ENCODE measurements at places on chromosomes 1 and 21.

DNA sequence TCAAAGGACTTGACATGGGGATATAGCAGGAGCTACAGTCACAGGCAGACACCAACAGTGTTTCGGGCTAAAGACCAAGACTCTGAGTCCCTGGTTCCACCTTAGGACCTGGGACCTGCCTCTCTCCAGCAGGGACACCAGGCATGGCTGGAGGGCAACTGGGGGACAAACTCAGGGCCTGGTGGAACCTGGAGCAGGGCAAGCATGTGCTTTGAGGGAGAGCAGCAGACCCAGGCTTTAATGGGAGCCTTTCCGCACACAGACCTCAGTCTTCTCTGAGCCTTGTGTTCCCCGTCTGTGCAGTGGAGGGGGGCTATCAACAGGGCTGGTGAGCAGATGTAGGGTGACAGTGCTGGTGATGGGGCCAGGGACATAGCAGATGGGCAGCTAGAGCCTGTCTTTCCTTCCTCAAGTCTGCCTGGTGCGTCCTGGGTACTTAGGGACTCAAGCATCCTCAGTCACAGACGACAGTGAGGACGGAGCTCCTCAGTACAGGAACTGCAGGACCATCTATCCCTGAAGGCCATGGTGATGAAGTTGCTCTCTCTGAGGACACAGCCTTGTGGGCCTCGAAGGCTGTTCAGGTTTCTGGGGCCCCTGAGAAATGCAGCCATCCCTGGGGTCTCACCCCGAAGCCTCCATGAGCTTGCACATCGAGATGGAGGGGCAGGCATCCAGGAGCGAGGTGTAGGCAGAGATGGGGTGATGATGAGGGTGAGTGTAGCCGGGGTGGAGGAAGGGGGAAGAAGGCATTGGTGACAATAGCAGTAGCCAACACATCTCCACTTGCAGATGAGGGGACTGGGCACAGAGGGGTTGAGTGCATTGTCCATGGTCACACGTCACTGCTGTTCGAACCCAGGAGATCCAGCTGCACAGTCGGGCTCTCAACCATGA, 593.4 kb downstream of the PTPRU start:
- no peak for DNase-seq

GRCh38 chr1:83064589-83065242, 934.2 kb downstream of the TTLL7 start:
- DNase-seq: no peak

DNA sequence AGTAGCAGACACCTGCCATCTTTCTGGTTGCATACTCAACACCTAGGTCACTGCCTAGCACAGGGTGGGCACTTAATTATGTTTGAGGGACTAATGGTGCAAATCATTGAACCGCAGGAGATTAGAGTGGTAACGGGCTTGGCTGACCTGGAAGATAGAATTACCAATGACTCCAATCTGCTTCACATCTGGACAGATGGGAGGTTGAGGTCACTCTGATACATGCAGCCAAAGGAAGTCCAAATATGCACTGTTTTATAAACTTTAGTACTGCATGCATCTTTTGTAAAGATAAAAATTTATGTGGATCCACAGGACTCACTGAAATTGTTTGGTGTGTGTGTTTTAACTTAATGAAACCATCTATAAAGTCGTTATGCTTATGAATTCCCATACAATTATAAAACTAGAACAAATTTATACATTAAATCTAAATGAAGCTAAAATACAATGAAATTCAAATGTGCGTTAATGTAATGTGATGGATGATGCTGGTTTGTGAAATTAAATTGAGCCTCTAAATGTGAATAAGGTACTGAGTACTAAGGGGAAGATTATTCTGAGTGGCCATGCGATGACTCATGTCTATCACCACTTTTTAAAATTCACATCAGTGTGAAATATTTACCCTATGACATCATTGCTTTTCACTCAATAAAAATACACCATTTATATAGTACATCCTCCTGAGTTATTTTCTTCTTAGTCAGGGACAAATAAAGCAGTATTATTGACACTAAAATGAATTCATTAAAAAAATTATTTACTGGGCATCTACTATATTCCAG, 224.7 kb upstream of the FAM78B start:
- no peak for DNase-seq

- DNase-seq: no peak
Measured at GRCh38 chr1:58469016-58469415, 77.5 kb downstream of the OMA1 start.

DNA sequence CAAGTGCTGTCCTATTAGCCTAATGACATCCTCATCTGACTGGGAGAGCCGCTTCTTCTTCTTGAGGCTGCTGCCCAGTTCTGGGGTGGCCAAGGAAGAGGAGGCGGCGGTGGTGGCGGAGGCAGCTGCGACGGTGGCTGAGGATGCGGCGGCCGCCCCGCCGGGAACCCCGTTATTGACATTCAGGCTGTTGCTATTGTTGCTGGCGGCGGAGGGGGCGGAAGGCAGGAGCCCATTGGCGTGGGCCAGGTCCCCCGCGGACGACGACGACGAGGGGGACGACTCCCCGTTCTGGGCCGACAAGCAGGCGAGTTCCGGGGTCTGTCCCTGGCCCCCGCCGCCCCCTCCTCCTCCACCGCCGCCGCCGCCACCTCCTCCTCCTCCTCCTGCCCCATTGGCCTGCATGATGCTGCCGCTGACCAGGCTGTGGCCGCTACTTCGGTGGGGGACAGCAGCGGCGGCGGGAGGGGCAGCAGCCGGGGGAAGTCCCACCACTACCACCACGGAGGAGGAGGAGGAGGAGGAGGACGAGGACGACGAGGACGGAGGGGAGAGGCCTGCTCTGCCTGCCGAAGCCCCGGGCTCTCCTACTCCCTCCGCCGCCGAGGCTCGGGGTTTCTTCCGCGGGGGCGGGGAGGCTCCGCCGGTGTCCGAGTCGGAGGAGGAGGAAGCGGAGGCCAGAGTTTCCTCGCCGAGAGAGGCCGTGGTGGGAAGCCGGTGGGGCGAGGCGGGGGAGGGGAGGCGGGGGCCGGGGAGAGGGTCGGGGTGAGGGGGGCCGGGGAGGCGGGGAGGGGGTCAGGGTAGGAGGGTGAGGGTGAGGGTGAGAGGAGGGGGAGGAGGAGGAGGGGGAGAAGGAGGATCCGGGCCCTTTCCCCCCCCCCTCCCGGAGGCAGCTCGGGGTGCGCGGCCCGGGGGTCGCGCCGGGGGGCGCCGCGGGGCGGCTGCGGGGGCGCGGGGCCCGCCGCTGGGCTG, 610 bp downstream of the WDR26 start:
- DNase-seq: no peak

DNA sequence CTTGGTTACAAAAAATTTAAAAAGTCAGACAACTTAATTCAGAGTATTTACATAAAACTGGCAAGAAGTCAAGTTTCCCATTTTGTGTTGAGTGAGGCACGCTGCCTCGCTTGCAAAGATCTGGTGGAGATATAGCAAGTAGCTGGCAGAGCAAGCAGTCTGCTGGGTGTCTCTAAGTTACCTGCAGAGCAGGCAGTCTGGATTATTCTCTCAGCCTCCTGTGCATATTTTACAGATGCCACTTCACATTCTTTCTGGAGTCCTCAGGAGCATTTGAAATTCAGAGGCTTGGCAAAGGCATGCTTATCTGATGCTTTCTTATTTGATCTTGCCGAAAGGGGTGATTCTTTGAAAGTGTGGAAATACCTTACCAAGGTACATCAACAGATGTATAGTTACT, 640.4 kb upstream of the ADGRL4 start:
- DNase-seq: no peak

DNA sequence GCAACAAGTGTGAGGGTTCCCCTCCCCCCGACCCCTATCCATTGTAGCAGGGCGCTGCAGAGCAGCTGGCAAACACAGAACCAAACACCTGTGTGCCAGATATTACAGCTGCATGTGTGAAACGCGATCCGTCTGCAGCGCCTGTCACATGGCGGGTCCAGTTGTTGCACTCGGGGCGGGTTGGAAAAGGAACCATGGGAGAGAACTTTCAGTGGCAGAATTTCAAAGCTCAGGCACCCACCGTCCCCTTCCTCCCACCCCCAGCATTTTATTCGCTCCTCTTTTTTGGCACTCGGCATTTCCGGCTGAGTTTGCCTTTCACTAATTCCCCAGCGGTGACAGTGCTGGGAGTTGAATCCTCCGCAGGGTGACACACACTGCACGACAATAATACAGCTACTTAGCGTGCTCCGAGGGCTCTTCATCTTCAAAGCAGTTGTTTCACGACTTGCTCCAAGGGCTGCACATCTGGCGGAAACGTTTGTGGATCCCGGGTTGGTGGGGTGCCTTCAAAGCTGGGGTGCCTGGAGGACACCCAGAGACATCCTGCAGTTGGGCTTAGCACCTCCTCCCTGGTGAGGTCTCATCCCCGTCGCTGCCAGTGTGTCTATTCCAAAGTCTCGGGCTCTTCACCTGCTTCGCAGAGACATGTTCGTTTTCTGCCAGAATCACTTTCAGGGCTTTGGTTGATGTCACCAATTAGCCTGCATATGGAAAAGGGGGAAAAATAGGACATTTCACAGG, 180.7 kb downstream of the ZBTB18 start:
- DNase-seq: no peak

GRCh38 chr1:219041141-219041540, 132.5 kb upstream of the LYPLAL1 start:
- no peak for DNase-seq

GRCh38 chr1:203316626-203317093, 11.3 kb downstream of the BTG2 start:
- no peak for DNase-seq

DNA sequence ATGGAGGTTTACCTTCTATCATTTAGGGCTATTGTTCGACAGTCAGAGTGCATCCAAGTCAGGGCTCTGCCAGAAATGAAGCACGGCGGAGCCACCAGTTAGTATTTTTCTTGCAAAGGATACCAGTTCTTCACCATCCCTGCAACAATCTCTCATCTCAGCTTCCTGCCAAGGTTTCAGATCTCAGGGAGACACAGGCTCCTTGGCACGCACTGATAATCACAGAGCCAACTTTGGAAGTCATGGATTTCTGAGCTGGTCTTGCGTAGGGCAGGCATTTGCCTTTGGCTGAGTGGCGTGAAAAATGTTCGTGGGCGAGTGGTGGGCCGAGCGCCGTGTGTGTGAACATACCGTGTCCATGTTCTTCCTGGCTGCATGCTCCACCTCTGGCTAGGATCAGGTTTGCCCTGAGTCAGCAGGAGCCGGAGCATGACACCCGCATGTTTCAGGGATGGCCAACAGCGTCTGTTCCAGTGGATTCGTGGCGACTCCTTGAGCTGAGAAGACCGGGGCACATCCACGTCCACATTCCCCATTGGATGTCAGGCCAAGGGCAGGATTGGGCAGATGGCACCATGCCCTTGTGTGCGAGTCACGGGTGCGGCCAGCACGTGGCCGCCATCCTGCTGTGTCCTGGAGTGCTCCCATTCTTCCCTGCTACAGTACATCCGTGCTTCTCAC, 118.5 kb upstream of the C1orf174 start:
- no peak for DNase-seq

GRCh38 chr1:168419736-168420135, 124.1 kb downstream of the XCL2 start:
- no peak for DNase-seq

GRCh38 chr1:176494436-176494835, 31.5 kb downstream of the PAPPA2 start:
- no peak for DNase-seq

DNA sequence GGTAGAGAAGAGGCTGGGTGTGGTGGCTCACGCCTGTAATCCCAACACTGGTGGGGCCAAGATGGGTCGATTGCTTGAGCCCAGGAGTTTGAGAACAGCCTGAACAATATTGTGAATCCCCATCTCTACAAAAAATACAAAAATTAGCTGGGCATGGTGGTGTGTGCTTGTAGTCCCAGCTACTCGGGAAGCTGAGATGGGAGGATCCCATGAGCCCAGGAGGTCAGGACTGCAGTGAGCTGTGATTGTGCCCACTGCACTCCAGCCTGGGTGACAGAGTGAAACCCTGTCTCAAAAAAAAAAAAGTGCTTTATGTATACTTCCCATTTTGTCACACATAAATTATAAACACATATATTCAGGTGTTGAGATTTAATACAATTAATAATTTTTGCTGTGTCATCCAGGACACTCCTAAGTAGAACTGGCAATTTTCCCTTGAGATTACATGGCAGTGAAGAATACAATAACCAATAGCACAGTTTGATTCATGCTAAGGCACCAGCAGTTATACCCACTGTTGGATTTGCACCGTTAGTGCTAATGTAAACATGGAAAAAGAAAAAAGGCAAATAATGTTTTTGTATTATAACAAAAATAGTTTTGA, 15.5 kb downstream of the GABPB2 start:
- DNase-seq: no peak

- DNase-seq: no peak
Measured at GRCh38 chr1:1106510-1107221, 9.2 kb downstream of the C1orf159 start.

DNA sequence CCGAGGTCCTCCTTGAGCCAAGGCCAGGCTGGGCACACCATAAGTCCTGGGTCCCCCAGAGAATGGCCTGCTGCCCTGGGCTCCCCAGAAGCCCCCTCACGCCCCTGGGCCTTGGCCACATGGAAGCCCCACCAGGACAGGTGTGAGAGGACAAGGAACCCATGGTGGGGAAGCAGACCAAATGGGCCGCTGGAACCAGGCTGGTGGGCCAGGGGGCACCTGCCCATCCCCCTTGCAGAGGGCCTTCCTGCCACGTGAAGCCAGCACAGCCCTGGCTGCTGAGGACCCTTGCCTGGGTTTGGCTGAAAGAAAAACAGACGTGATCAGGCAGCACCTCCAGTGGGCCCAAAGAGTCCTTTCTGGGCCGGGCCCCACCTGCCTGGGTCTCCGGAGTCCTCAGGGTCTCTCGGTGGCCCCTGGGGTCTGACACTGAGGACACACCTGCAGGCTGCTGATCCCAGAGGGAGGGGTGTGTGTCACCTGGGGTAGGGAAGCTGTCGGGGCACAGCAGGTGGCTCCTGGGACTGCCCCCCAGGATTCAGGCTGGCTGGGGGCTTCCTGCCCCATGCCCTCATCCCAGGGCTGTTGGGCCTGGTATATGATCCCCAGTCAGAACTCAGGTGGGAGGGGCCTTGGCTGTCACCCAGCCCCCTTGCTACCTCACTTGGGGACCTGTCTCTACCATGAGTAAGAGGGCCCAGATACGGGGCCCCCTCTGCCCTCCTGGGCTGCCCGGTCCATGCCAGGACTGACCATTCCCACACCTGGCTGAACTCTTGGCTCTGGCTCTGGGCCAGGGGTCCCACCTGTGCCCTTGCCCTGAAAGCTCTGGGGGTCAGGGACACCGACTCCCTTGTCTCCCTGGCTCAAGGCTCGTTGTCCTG, 3.3 kb upstream of the SMYD3 start:
- DNase-seq: no peak

GRCh38 chr1:11979028-11979850, 1.0 kb upstream of the MFN2 start:
- DNase-seq: no peak

GRCh38 chr1:167071286-167071685, 18.9 kb downstream of the GPA33 start:
- no peak for DNase-seq
